A172 (cell line): ENCODE measurements at places on chromosomes 6 and 20.
A peak's percentile ranks its signal among the peaks of the same experiment; 100 is the strongest.

- DNase-seq: peak; percentile 74
These were observed 335.2 kb downstream of the SYNE1 start for GRCh38 chr6:152301765-152302568.

GRCh38 chr6:119096721-119097565, 18.5 kb upstream of the FAM184A start:
- DNase-seq: no peak

- no peak for DNase-seq
These were observed 109.7 kb upstream of the GMDS start for GRCh38 chr6:2355150-2355549.

DNA sequence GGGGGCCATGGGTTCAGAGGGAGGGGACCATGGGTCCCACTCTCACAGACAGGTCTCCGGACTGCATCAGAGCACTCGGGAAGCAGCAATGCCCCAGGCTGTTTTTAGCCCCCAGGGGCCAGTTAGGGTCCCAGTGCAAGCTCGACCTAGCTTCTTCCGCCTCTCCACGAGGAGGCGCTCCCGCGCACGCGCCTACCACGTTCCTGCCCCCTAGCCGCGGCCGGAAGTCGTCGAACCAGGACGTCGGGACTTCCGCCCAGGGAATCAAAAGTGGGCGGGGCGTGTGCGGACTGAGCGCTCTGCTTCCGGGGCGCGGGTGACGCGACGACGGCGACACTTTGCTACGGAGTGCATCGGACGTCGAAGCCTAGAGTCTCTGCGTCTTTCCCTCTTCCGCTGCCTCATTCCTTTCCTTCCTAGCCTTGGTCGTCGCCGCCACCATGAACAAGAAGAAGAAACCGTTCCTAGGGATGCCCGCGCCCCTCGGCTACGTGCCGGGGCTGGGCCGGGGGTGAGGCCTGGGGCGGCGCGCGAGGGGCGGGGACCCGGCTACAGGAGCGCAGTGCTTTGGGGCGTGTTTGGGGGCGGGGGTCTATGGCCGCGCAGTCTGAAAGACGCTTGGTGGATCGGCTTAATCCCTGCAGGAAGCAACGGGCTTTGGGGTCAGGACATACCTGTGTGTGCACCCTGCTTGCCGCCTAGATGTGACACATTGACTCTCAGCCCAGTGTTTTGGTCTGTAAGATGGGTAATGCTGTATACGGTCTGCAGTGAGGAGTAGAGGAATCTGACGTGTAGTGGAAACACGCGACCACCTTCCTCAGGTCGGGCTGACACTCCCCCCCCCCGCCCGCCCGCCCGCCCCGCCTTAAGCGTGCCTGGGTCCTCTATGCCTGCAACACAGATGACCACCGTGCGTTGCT, at the start of gene PRPF6:
TSS of gene PRPF6 (plus strand) at position 327 of the 923 bp plus-strand sequence. CDS start at position 441, 114 bp downstream.
- peak; percentile 93 for DNase-seq

GRCh38 chr20:1449370-1449769, 17.3 kb downstream of the NSFL1C start:
- DNase-seq: no peak

DNA sequence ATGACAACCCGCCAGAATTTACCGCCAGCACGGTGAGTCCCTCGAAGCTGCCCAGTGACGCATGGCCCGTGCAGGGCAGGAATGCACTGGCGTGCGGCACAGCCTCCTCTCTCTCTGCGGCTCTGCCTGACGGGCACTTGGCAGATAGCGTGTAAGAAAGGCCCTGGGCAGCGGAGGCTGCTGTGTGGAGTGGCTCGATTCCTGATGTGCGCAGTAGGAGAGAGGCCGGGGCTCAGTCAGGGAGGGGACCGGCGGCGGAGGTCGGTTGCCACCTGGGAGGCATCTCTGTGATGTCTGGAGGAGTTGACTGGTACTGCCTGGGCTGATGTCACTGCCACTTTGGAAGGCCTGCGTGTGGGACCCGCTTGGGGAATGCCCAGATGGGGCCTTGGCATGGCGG, 170.7 kb downstream of the TAF4 start:
- DNase-seq: no peak

DNA sequence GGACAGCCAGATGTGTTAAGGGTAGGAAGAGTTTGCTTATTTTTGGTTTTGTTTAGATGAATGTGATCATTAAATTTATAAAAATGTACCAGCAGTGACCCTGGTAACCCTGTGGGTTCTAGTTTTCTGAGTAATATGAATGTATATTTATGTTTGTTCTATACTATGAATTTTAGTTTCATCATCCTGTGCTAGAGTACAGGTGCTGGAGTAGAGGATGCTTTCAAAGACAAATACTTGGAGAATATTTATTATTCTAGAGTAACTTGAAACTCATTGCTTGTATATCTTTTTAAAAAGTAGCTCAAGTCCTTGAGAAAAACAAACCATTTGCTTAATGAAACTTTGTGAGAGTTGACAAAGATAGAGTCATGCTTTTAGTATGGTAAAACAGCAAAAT, 7.8 kb downstream of the LRRC1 start:
- DNase-seq: no peak

DNA sequence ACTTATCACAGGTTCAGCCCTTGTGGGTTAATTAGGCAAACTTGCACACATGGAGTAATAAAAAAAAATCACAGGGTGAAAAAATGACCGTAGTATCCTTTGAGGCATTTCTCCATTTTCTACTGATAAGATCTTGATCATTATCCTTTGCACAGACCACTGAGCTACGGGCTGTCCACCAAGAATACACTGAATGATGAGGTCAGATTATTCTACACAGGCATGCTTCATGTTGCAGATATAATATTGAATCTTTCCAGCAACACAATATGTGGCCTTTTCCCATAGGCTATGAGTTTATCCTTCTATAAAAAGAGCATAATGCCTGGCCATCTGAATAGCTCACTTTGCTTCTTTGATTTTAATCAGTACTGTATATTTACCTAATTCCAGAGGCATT, 168.9 kb downstream of the FRK start:
- no peak for DNase-seq

- no peak for DNase-seq
These were observed 112.8 kb upstream of the BMP2 start for GRCh38 chr20:6654513-6655252.

- no peak for DNase-seq
These were observed 1447.6 kb downstream of the GRIK2 start for GRCh38 chr6:102841060-102841459.

DNA sequence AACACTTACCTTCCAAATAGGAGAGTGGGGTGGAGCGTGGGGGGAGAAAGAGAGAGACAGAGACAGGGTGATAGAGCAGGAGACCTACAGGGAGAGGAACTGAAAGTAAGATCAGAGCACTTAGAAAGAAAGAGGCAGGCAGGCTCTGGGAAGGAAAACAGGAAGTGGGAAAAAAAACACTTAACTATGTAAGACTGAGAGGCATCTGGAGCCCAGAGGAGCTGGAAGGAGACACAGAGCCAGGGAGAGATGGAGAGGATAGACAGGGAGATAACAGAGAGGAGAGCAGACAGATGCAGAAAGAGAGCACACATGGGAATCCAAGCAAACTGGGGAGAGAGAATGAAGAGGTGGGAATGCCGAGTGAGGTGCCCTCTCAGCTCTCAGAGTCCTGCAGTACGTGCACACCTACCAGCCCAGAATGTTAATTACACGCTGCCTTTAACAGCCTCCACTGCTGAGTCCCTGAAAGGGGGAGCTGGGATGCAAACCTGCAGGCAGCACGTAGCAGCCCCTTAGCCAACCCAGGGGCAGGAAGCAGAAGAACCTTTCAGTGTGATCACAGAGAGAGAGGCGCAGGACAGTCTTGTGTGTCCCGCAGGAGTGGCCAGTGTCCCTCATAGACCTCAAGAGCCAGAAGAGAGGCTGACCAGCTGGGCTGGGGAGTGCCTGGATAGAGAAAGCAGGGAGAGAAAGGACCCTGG, 132.7 kb upstream of the LRFN2 start:
- peak; percentile 47 for DNase-seq

DNA sequence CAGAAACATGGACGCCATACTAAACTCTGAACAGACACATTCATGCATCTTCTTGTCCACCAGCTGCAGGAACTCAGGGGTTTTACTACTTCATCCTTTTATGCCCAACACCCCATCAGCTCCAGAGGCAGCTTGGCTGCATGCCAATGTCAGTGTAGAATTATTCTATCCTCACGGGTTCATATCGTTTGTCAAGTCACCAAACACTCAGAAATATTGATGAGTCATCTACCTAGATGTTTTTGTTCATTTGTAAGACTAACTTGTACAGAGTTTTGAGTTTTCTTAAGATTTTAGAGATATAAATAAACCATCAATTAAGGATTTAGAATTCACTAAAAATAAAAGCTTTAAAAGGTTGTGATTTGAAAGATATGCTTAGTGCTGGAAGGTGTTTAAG, 590.7 kb upstream of the FLRT3 start:
- DNase-seq: no peak

GRCh38 chr6:2307799-2308198, 62.4 kb upstream of the GMDS start:
- no peak for DNase-seq

DNA sequence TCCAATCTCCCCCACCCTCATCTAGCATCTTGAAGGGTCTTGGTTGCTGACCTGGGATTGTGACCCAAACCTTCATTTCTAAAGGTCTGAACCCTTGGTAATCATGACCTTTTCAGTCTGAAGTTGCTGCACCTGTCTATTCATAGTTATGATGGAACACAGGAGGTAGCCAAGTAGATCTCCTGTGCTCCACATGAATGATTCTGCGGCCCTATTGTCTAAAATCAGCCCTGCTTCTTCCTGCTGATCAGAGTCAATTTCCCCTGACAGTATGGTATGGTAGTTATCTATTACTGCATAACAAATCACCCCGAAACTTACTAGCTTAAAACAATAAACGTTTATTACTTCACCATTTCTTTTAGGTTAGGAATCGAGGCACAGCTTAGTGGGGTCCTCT, 9.0 kb downstream of the OR2B6 start:
- no peak for DNase-seq

DNA sequence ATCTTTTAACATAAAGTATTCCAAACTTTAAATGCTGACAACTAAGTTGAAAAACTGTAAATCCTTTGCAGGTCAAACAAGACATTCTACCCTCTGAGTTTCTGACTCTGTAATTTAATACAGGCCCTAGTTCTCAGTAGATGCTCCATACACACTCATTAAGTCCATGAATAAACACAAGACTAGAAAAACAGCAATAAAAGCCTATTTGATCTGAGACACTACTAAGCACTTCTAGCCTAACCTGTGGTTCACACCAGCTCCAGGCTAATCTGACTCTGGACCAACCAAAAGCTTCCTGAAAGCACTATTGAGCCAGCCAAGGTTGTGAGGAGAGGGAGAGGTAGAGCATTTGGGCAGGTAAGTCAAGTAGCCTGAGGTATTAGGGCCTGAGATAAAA, 103.9 kb downstream of the EPM2A start:
- no peak for DNase-seq

GRCh38 chr6:121800047-121800446, 364.6 kb downstream of the GJA1 start:
- no peak for DNase-seq

DNA sequence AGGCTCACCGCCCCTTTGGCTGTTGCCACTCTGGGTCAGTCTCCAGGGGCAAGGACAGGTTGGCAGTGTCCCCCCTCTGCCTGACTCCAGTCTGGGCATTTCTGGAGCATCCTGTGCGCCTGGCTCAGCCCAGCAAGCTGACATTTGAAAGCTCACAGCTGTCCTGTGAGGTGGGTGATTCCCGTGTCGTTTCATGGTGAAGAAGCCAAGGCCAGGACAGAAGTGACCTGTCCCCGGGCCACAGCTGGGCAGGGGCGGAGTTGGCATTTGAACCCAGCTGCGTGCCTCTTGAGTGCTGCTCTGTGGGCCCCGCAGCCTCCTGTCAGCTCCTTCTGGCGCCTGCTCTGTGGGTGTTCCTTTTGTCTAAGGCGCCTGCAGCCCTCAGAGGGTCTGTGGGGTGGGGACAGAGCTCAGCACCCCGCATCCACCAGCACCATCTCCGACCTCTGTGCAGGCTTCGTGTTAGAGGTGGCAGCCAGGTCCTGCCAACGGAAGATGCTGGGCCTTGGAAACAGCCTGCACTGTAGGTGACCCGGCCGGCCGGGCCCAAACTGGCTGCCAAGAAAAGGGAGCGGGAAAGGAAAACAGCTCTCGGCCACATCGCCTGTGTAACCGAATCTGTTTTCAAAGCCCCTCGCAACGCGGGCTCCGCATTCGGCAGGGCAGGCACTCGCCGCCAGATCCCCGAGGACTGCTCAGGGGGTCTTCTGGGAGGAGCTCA, 5.8 kb upstream of the GATA5 start:
- no peak for DNase-seq

GRCh38 chr20:56091628-56092234, 86.4 kb upstream of the CBLN4 start:
- no peak for DNase-seq

DNA sequence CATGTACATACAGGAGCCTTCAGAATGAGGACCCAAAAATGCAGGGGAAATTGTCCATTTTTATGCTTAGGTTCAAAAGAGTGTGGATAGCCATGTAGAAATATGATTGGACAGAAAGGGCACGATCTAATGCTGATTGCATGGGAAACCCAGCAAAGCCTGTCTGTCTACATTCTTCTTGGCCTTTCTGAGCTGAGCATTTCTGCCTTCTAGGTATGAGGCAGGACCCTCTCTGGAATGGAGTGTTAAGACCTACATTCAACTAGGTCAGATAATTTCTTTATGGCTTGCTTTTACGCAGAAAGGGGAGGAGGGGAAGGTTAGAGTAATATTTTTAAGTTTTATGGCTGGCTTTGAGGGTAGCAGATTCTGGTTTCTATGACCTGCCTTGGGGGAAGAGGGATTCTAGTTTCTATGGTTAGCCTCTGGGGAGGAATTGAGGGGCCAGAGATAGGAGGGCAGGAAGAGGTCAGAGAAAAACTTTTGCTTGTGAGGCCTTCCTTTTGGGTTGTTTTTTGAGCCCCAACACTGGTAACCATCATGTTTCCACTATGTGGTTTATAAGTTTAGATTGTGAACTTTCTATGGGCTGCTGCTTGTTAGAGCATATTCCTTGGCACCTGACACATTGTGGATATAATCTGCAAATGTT, 63.5 kb downstream of the LYRM2 start:
- no peak for DNase-seq

GRCh38 chr20:7673841-7674240, 266.4 kb downstream of the HAO1 start:
- no peak for DNase-seq

GRCh38 chr6:154468760-154469159, 41.7 kb downstream of the CNKSR3 start:
- DNase-seq: no peak
